ENCODE measurements at places on chromosomes 12 and 14.

DNA sequence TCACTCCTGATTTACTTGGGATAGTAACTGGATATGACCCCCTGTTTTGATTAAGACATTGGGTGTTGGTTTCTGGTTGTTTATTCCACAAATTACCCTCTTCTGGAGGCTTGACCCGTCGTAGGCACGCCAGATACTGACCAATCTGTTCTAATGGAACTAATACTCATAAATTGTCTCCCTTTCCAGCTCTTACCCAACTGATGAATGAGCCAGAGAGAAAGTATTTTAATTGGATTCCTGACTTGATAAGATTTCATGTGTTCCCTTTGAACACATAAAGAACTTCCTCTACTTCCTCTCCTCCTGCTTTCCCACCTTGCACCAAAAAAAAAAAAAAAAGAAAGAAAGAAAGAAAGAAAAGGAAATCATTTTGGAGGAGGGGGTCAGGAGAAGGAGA, 340.9 kb downstream of the PCNX1 start:
- DNase-seq: no peak

- DNase-seq: no peak
These were observed 986.1 kb upstream of the FLRT2 start for GRCh38 chr14:84543859-84544258.

DNA sequence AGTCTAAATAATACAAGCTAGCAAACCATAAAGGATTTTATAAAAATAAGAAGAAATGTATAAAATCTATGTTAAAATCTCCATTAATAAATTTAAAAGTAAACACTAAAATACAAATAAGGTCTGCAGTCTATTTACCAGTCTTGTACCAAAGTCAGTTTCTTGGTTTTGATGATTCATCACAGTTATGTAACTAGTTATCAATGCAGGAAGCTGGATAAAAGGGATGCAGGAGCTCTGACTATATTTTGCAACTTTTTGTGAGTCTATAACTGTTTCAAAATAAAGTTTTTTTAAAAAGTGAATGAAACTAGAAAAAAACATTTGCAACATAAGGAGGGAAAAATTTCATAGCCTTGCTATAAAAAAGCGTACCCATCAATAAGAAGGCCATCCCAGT, 151.5 kb downstream of the DERA start:
- DNase-seq: no peak

- DNase-seq: no peak
These were observed 8.7 kb downstream of the DRAM1 start for GRCh38 chr12:101885912-101886561.

DNA sequence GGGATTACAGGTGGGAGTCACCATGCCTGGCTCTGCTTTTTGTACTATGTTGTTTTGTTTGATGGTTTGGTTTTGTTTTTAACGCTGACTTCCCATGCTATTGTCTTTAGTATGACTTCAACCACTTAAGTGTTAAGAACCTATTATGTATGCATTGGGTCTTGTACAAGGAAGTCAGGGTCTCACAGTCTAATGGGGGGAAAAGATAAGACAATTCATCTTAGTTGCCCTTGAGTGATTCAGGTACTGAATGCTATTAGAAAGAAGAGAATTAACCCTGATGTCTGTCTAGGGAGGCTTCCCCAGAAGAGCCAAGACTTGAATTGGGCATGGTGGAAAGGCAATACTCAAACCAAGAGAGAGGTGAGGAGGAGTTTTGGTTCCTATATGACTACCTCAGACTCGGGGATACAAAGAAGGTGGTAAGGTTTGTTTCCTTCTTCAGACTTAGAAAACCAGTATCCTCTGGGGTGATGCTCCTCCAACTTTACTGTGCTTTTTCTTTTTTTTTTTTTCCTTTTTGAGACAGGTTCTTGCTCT, 64.6 kb downstream of the SUSD6 start:
- no peak for DNase-seq

- no peak for DNase-seq
These were observed 55.5 kb downstream of the ZNF664 start for GRCh38 chr12:124028555-124028925.

DNA sequence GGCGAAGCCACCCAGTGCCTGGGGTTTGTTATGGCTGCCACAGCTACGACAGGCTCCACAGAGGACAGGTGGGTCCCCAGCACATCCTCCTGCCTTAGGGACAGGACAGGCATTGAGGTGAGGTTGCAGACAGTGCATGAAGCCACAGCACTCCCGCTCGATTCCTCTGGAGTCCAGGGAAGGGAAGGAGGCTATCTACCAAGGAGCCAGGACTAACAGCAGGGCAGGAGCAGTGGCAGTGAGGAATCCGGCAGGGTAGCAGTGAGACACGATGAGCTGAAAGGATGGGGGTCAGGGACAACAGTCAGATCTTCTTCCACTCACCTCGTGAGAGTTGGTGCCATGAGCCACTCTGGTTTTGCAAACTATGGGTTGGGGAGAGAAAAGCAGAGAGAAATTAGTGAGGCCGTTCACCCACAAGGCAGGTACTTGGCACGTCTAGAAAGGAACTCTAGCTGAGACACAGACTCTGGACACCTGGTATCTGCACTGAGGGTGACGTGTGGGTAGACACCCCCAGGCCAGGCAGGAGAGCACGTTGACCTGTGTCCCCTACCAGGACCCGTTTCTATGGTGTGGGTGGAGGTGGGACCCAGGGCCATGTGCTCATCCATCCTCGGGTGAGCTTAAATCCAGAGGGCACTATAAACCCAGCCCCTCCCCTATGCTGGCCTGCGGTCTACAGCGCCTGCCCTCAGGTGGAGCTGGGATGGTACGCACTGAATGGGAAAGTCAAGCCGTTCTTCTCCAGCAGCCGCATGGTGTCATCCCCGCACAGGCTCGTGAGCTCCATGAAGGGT, 39.3 kb downstream of the CHGA start:
- DNase-seq: no peak

DNA sequence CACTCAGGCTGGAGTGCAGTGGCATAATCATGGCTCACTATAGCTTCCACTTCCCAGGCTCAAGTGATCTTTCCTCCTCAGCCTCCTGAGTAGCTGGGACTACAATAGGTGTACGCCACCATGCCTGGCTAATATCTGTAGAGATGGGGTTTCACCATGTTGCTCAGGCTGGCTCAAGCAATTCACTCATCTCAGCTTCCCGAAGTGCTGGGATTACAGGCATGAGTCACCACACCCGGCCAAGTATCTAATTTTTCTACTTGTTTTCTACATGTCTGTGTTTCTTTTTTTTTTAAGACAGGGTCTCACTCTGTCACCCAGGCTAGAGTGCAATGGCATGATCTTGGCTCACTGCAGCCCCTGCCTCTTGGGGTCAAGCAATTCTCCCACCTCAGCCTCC, 119.7 kb upstream of the MED13L start:
- no peak for DNase-seq

DNA sequence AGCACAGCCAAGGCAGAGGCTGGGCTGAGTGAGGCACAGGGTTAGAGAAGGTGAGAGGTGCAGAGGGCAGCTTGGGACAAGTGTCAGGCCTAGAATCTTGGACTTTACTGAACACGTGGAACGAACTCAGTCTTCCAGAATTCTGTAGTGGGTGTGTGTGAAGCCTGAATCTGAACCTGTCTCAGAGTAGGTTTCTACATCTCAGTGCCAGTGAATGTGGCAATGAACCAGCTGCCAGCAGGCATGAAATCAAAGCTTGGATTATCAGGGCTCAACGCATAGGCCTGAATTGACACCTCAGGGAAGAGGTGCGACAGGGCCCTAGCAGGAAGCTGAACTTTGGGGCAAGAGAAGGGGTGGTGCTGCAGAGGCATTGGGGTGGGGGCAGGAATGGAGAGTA, 104.6 kb downstream of the SAMD4A start:
- DNase-seq: no peak

- no peak for DNase-seq
These were observed 3.2 kb downstream of the TEX52 start for GRCh38 chr12:2853626-2854025.

DNA sequence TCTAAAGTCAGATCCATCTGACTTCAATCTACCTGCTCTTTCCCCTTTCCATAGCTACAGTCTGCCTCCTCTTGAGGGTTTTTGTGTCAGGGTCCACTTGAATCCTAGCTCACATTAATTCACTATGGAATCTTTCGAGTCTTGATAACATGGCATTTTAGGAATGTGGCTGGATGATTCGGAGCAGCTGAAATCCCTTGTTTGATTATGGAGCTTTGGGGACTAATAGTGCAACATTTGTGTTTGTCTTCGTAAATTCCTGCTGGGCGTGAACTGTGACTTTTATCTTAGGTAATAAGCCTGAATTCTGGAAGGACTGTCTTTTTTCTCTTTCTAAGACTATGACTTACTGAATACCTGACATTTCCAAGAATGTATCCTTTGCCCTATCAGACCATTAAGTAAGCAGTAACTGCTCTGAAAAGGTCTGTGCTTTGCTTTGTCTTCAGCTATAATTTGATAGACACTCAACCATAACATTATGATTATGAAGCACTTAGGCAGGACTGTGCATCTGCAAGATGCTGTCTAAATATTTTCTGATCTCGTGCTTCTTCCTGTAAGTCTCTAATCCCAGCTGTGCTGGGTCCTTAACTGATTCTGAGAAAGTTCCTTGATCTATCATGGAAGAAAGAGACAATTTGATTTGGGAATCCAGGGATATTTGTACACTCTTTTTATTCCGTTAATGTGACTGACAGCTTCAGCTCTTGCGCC, 19.0 kb upstream of the PELI2 start:
- DNase-seq: no peak

DNA sequence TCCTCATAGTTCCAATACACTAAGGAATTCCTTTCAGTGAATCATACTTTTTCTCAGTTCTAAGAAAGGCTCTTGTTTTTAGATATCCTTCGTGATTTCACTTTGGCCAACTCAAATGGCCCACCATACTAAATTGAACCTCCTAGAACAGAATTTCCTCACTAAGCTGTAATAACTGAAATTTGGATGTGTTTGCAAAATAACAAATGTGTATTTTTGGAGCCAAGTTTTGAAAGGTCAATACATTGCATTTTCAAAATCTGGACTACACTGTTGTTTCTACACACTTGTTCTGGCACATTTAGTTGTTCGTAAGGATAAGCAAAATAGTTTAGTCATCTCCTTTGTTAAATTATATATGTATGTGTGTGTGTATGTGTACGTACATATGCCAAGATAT, 439.0 kb upstream of the STXBP6 start:
- DNase-seq: no peak

GRCh38 chr12:118042091-118042490, 18.9 kb downstream of the WSB2 start:
- DNase-seq: no peak

DNA sequence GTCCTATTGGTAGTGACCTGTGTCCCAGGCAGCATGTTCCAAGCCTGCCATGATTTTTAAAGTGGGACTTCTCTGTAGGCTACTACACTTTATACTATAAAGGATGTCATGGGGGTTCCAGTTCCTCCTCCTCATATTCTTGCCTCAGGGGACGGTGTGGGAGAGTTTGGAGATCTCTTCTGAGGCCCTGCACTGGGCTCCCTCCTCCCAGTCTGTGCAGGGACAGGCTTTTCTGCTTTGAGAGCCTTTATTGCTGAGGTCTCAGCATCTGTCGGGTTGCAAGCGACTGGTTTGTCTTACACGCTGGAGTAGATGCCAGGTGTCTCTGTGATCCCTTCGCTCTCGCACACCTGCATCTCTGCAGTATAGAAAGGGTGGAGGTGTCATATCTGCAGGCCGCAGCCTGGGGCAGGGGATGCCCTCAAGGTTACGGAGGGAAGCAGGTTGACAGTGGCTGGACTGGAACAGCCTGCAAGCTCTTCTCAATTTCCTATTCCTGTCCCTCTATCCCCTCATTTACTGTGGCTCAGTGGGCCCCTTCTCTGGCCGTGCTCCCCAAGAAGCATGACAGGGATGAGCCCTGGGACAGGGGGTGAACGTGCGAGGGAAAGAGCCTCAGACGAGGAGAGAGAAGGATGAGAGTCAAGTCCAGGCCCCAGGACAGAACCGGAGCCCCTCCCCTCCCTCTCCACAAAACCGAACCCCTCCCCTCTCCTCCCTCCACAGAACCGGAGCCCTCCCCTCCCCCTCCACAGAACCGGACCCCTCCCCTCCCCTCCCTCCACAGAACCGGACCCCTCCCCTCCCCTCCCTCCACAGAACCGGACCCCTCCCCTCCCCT, 51.3 kb downstream of the SLC6A12 start:
- DNase-seq: no peak

- DNase-seq: no peak
These were observed 306.7 kb downstream of the ADGRD1 start for GRCh38 chr12:131260251-131260905.

DNA sequence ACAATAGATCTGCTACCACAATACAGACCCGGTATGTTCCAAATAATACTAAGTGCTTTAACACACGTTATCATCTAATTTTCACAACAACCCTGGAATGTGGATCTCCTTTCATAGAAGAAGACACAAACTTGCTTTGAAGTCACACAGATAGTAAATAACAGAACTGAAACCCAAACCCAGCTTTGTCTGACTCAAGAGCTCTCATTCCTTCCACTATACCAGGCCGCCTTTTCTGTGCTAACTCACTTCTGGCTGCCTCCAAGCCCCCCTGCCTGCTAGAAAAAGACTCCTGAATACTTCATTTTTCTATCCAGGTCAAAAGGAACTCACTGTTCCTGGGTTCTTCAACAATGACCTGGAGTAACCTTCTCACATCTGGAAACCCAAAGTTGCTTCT, 37.8 kb downstream of the PRPF40B start:
- DNase-seq: no peak

GRCh38 chr12:68067762-68068376, 78.6 kb downstream of the IFNG-AS1 start:
- DNase-seq: no peak

DNA sequence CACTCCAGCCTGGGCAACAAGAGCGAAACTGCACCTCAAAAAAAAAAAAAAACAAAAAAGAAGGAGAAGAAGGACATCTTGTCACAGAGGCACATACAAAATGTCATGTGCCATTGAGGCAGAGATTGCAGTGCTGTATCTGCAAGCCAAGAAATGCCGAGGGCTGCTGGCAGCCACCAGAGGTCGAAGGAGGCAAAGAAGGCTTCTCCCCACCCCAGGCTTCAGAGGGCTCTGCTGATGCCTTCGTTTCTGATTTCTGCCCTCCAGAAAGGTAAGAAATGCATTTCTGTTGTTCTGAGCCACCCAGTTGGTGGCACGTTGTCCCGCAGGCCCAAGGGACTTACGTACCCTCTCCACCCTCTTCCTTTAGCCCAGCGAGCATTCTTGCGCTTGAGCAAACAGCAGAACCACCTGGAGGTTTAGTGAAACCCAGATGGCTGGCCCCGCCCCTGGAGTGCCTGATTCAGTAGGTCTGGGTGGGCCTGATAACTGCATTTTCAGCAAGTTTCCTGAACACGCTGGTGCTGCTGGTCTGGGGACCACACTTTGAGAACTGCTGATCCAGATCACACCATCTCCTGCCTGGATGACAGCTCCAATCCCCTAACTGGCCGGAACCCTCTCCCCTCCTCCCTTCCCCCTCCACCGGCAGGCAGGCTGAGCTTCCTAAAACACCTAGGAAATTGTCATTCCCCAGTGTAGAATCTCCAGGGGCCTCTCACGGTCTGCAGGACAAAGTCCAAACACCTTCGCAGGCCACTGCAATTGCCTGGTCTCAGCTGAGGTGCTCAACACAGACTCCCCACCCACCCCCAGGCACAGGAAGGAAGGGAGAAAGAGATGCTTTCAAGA, 21.1 kb upstream of the SCARB1 start:
- DNase-seq: no peak

GRCh38 chr12:19915392-19916195, 452.7 kb upstream of the PDE3A start:
- no peak for DNase-seq

GRCh38 chr12:43653289-43653915, 101.4 kb upstream of the ADAMTS20 start:
- no peak for DNase-seq

- DNase-seq: no peak
These were observed 48.5 kb upstream of the OR5AU1 start for GRCh38 chr14:21204167-21205025.

GRCh38 chr12:124577986-124578385, 10.6 kb upstream of the NCOR2 start:
- no peak for DNase-seq
